NCI-H2081 (cell line): ENCODE measurements at places on chromosomes 13 and 19.

DNA sequence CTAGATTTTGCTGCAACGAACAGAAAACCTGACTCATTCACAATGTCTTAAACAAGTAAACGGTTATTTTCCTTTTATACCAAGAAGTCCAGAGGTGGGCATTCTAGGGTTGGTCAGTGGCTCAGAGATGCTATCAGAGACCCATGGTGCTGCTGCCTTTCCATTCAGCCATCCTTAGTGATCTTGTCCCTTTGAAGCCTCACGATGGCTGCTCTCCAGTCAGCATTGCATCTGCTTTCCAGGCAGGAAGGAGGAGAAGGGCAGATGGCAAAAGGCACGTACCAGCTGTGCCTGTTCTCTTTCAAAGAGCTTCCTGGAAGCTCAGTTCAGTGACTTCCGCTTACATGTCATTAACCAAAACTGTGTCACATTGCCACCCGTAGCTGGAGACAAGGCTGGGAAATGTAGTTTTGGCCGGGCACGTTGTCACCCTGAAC, 30.1 kb downstream of the WDFY2 start:
- DNase-seq, result peak; percentile 80

DNA sequence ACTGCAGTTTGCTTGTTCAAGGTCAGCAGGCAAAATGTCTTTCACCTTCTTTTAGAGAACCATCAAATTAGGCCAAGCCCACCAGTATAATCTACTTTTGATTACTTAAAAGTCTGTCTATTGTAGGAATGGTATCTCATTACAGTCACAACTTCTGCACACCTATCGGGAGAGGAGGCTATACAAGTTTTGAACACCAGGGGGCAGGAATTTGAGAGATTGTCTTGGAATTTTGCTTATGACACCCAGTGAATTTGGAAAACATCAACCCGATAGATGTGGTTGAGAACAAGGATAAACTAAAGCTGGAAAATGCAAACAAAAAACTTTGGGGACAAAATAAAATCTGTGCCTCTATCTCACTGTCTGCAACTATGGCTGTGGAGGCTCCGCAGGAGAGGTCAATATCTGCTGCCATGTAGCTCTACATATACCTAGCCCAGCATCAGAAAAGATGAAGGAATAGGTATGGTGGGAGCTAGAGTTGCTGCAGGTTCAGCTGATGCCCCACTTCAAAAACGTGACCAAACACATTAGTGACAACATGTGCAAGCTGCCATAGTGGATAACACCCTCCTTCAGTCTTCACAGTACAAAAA, 1299.2 kb upstream of the SPRY2 start:
- DNase-seq, result no peak

- DNase-seq, result no peak
These were observed 82.9 kb upstream of the AKAP11 start for GRCh38 chr13:42189061-42189460.

GRCh38 chr13:74930402-74931165, 551.4 kb downstream of the TBC1D4 start:
- no peak for DNase-seq

GRCh38 chr19:23095418-23095817, 21.4 kb upstream of the ZNF730 start:
- no peak for DNase-seq

GRCh38 chr13:33381906-33382305, 96.4 kb upstream of the STARD13 start:
- no peak for DNase-seq

GRCh38 chr13:95745289-95745688, 68.3 kb downstream of the DNAJC3 start:
- no peak for DNase-seq

GRCh38 chr13:26220575-26220974, 1.5 kb downstream of the RNF6 start:
- no peak for DNase-seq

DNA sequence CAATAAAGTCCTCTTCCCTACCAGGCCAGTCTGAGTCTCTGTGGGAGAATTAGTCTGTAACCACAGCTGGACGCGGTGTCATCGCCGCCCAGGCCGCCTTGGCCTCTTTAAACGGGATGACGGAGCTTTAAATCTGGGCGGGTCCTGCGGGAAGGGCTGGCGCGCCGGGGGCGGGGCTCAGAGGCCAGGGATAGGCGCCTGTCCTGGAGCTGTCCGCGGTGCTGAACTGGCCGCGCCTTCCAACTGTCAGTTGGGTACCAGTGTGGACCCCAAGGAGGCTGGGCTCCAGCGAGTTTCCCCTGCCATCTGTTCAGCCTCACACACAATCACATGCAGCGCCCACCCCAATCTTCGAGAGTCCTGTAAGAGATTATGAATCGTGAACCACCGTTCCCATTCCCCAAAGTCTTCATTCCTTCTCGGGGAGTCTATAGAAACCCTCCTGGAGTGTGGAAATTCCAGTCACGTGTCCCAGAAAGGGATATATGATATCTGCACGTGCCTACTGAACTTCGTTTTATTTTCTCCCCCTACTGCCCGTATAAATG, 11.5 kb downstream of the APLP1 start:
- DNase-seq, result peak; percentile 36

GRCh38 chr19:49224879-49225278, 67.3 kb downstream of the TRPM4 start:
- peak; percentile 39 for DNase-seq

DNA sequence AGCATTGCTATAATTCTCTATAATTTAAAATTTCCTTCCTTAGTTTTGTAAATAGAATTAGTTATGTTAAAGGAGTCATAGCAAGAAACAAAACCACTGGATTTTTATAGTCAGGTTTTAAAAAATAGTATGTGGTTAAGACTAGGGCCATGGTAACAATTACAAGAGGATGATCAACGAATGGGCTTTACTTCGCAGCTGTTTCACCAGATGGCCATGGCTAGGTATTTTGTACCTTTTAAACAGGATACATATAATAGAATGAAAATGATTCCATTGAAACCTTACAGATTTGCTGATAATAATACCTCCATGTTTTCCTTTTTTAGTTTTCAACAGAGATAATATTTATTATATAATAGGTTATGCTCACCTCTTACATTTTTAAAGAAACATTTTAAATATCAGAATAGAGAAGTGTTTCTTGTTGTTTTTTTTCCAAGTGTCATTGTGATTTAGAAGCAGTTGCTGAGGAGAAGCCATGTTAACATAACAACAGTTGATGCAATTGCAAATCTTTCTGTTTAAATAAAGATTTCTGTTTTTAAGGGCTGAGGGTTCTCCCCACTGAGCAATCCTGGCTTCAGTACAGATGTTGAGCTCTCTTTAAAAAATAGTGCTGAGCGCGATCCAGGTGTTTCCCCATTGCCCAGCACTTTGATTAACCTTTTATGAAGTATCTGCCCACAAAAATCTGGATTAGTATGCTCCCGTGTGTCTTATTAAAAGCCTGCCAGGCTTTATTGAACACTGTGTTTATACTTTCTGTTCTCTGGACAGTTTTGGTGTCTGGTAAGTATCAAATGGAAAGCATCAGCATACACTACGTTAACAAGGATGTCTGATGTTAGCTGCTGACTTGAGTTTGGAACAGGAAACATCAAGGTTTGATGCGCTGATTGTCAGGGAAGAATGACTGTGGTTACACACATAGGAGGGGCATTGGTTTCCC, 205.3 kb downstream of the HS6ST3 start:
- no peak for DNase-seq

- DNase-seq, result peak; percentile 66
These were observed 730 bp downstream of the NRTN start for GRCh38 chr19:5805462-5806132.

DNA sequence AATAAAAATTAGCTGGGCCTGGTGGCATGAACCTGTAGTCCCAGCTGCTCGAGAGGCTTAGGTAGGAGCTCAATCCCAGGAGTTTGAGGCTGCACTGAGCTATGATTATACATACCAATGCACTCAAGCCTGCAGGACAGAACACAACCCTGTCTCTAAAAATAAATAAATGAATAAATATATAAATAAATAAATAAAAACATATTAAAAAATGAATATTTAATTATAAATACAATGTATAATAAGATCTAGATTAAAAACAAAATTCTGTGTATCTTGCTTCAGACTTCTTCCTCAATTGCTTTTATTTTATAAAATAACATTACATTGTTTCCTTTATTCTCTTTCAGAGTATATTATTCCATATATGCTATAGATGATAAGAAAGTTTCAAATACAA, 1964.1 kb downstream of the PCDH9 start:
- no peak for DNase-seq

DNA sequence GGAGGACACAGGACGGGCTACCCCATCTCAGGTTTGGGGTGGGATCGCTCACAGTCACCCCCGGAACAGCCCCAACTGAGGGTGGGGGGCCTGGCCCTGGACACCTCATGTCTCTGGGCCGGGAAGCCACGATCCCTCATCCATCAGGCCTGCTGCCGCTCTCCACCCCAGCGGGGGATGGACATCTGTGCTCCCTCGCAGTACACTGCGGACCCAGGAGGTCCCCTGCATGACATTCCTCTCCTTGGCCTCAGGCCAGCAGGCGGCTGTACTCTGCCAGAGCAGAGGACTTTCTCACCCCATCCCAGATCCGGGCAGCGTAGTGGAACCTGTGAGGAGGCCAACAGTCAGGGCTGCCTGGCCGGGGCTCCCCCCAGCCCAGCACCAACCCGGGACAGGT, 15.5 kb downstream of the IRGC start:
- DNase-seq, result no peak

- no peak for DNase-seq
These were observed 1.0 kb upstream of the CTXN1 start for GRCh38 chr19:7926727-7927604.

DNA sequence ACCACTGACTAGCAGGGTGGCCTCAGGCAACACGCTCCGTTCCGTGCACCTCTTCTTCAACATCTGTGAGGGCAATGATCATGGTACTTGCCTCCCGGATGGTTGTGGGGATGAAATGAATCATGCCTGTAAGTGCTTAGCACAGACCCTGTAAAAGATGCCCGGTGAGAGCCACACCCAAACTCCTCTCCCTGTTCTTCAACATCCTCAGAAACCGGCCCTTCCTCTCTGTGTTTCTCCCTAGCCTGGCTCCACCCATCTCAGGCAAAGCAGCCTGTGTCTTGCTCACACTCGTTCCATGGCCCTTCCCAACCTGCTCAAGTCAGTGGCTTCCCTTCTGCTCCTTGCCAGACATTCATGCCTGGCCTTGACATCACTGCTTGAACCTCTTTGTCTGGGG, 5.8 kb upstream of the DMKN start:
- DNase-seq, result no peak

- DNase-seq, result peak; percentile 58
These were observed 2.8 kb downstream of the PTGER1 start for GRCh38 chr19:14472202-14472938.

GRCh38 chr19:45391346-45391745, 13.5 kb downstream of the PPP1R13L start:
- DNase-seq, result no peak

GRCh38 chr13:21142766-21143165, 33.6 kb downstream of the SKA3 start:
- no peak for DNase-seq

GRCh38 chr13:110685305-110686020, 20.5 kb downstream of the CARS2 start:
- no peak for DNase-seq

GRCh38 chr19:38975214-38975860, at the start of gene FBXO17:
Gene FBXO17, minus strand, starts transcription at chr19:38975742. Its CDS starts 25,423 bp downstream, at chr19:38950319.
- no peak for DNase-seq

- no peak for DNase-seq
These were observed 7.5 kb downstream of the ZNF331 start for GRCh38 chr19:53545271-53546065.

- no peak for DNase-seq
These were observed 7.5 kb upstream of the TSHZ3 start for GRCh38 chr19:31356587-31357314.

GRCh38 chr13:96421314-96421713, 331.4 kb downstream of the HS6ST3 start:
- no peak for DNase-seq
